ENCODE measurements at places on chromosomes 1 and 21.

DNA sequence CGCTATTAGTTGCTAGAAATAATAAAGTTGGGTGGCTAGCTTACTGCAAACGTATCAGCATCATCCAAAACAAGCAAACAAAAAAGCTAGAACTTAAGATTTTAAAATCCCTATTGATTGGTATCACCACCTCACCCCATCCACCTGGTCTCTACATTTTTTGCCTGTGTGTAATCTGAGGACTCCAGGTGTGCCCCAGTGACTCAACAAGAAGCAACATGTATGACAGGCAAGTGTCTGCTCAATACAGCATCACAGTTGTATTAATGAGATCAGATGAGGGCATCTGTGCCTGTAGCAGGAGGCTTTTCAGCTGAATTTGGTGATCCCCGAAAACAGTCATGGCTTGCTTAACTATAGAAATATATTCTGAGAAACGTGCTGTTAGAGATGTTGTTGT, 14.6 kb upstream of the PAPPA2 start:
- DNase-seq: no peak

GRCh38 chr1:228794810-228795209, 59.5 kb downstream of the RHOU start:
- no peak for DNase-seq

DNA sequence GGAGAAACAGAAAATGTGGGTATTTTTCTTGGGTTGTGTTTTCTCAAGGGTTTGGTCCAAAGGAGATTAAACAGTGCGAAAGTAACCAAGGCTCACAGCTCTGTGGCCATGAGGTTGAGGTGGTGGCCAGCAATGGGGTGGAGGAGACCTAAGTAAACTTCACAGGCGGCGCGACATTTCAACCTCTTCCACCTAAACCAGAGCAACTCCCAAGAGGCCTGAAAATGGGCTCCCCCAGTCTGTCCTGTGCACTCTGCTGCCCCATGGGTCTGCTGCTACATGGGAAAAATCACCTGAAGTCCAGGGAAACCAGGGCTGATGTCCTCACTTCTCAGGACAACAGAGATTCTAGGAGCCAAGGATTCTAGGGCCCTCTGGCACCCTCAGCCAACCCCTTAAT, 12.4 kb downstream of the CELF3 start:
- no peak for DNase-seq

DNA sequence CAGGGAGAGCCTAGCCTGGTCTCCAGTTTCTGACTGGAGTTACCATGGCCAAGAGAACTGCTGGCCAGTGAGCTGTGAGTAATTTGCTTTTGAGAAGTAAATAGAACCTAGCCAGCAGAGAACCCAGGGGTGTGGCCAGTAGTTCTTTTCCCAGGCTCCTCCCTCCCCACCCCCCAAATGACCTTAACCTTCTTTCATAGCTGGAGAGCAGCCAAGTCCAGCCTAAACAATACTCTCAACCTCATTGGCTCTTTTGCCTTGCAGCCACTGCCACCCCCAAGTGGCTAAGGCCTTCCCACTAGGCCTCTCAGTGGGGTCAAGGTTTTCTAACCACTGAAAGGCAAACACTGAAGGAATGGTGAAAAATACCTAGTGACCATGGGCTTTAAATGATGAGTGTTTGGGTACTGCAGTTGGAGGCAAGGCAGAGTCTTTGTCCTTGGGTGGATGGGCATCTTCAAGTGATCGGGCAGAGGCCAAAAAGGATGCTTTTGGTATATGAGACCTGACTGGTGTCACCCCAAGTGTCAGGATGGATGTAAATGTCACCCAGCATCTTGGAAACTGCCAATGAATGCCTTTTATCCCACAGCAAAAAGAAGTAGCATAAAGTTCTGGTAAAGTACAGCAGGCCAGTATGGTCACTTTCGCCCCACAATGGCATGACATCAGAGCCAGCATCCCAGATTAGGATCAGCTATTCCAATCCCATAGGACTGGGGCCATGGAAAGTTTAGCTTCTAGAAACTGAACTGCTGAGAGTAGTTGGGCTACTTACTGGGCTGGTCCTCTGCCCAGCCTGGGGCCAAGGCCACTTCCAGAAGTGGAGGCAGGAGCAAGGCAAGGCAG, 3.5 kb upstream of the PIGV start:
- DNase-seq: no peak

GRCh38 chr21:46561445-46562090, 43.3 kb downstream of the S100B start:
- DNase-seq: no peak

DNA sequence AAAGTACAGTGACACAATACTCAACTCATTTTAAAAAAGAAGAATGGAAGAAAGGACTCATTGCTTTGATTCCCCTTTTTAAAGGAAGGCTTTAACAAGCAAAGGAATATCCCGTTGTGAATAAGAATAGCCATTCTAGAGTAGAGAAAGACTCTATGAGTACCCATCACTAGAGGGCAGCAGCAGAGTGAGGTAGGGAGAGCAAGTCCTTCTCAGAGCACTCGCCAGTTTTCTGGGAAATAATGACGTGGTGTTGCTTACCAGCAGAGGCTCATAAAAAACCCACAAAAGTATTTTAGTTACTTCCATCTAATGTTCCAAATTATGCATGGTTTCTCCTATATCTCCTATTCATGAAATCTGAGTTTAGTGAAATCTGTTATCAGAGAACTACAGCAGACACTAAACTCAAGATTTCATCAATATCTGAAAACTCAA, 74.6 kb downstream of the USP24 start:
- peak; percentile 41 for DNase-seq
